ENCODE measurements at places on chromosomes 11 and 22.

- no peak for DNase-seq
Observed at GRCh38 chr11:11268119-11268518, 84.9 kb downstream of the CSNK2A3 start.

DNA sequence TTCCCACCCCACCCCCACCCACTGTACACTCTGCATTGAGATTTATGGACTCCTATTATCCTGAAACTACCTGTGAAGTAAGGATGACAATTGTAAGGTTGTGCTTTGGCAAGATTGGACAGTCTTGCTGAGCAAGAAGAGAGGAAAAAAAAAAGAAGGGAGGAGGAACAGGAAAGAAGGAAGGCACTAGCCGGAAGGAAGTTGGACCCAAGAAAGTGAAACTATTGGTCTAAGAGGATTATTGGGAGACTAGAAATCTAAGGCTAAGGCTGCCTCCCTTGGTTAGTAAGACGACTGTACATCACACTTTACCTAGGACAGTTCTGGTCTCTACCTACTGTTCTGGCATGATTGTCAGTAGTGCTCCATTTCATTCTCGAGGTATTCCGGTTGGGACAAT, 12.1 kb upstream of the TRIM44 start:
- DNase-seq, result no peak

- no peak for DNase-seq
Observed at GRCh38 chr22:31790240-31790639, 36.4 kb downstream of the DEPDC5 start.

- DNase-seq, result no peak
Observed at GRCh38 chr11:84264066-84264465, 977.9 kb upstream of the CCDC90B start.

GRCh38 chr11:4577761-4578160, 3.8 kb upstream of the OR52I2 start:
- DNase-seq, result no peak

GRCh38 chr11:62456630-62457029, 37.8 kb downstream of the SCGB1A1 start:
- no peak for DNase-seq

DNA sequence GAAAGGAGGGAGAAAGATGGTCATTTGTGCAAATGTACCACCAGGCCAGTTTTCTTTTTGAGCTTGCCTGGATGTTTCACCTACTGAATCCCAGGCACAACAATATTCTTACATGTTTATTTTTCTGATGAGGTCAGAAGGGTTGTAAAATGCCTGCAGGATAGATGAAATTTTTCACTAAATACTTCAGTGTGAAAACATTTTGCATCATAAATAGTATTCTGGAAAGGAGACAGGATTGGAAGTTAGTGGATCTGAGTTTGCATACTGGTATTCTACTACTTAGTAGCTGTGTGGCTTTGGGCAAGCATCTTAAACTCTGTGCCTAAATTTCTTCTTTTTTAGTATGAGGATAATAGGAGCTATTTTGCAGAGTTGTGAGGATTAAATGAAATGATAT, 24.8 kb downstream of the RNF169 start:
- no peak for DNase-seq

- DNase-seq, result no peak
Observed at GRCh38 chr22:30573594-30574094, 821 bp downstream of the GAL3ST1 start.

DNA sequence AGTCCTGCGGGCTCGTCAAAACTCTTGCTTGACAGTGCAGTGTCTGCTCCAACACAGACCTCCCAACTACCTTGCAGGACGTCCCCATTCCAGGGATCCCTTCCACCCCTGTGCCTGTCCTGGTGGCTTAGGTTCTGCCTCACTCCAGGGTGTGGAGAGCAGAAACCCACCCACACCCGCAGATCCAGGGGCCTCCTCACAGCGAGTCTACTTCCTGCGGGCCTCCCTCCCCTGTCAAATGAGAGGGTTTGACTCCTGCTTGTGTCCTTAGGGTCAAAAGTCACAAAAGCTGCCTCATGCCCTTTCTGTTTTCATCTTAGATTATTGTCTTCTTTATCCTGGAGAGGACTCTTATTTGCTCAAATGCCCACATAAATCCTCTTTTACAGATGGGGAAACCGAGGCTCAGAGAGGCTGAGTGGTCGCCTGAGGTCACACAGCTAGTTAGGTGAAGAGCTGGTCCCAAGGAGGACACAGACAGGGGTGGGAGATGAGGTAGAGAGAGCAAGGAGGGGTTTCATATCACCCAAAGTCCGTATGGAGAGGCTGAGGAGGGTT, 81.1 kb upstream of the KCNQ1OT1 start:
- no peak for DNase-seq

DNA sequence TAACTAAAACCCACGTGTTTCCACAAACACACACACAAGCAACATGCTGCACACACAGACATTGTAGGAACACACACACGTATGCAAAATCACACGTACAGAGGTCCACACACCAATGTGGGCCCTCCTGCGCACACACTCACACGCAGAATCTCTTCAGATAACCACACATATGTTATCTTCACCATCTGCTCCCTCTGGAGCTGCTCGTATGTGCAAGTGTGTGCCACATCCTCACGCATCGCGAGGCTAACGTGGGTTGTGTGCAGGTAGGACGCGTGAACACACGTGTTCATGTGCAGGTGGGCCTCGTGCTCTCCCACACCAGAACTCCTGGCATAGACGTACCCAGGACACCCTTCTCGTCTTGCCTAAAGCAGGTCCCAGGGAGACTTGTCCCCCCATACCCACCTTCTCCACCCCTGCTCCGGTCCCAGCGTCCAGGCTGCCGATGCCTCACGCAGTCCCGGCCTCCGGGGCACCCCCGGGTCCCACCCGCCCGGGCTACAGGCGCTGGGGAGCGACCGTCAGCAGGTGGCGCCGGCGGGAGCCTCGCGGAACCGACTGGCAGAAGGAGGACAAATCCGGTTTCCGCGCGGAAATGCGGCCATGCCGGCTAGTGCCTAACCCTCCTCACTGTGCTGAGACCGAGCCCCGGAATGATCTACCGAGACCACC, 10.3 kb upstream of the IGSF9B start:
- no peak for DNase-seq

- DNase-seq, result no peak
Observed at GRCh38 chr11:44752713-44753112, 26.0 kb downstream of the TSPAN18 start.

DNA sequence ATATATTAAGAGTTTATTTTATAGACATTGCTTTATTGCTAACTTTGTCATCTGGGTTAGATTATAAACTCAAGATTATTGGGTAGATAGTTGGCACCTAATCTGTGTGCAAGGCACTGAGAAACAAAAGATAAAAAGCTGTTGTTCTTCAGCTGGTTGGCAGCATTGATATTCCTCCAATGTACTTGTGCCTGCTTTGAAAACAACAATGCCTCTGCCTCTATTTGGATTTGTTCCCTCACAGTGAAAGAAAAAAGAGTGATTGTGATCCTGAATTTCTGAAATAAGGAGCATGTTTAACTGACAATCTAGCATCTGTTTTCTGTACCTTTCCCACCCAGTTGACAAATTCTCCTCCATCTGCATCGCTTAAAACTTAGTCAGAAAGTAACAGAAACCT, 98.3 kb downstream of the TYR start:
- no peak for DNase-seq

GRCh38 chr11:57703341-57703740, 8.7 kb downstream of the MED19 start:
- DNase-seq, result no peak

GRCh38 chr22:17234144-17234623, 14.9 kb upstream of the ADA2 start:
- DNase-seq, result no peak

DNA sequence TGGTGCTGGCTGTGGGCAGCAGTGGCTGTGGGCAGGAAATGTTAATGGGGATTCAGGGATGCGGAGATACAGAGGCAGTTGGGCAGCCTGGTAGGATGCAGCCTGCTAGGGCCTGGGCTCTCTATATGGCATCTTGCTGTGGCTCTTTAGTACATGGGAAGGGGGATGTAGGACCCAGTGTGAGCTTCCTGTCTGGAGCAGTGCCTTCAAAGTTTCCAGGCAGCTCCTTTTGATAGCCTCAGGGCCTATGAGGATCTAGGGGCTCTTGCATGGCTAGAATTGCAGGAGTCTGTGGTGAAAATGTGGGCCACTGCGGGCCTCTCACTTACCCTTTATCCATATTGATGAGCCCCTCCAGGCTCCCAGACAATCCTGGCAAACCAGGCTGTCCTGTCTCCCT, 213.2 kb upstream of the SNX19 start:
- no peak for DNase-seq

- no peak for DNase-seq
Observed at GRCh38 chr11:35118906-35119305, 20.1 kb upstream of the CD44 start.

DNA sequence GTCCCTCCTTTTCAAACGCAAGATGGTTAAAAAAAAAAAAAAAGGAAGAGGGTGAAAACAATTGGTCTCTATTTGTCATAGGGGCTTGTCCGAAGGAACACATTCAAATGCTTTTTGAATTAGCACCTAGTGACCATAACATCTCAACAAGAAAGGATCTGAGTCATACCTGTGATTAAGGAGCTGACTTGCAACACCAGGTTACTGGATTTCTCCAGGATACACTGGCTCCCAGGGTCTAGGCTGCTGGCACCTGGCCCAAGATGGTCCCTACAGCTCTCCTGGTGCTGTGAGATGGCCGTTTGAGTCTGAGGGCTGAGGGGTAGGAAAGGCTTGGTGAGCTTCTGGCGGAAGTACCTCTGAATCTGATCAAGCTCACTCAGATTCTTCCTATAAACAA, 28.4 kb upstream of the UCP3 start:
- no peak for DNase-seq

GRCh38 chr22:39984746-39985145, 10.0 kb upstream of the FAM83F start:
- DNase-seq, result no peak

DNA sequence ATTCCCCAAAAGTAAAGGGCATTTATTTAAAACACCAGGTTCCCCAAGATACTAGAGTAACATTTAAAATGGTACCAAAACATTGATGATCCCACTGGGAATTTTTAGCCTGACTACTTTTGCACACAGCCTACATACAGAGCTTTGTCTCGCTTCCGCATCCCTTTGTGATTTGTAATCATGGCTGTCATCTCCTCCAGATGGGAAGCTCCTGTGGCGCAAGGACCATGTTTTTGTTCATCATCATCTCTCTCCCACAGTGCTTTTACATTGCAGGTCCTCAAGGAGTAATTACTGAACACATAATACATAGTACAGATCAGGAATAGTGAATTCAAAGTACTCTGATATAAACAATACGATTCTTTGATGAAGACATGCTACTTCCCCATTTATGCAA, 231.2 kb upstream of the MTNR1B start:
- no peak for DNase-seq

GRCh38 chr11:119179983-119180382, 5.3 kb upstream of the NHERF4 start:
- DNase-seq, result no peak

DNA sequence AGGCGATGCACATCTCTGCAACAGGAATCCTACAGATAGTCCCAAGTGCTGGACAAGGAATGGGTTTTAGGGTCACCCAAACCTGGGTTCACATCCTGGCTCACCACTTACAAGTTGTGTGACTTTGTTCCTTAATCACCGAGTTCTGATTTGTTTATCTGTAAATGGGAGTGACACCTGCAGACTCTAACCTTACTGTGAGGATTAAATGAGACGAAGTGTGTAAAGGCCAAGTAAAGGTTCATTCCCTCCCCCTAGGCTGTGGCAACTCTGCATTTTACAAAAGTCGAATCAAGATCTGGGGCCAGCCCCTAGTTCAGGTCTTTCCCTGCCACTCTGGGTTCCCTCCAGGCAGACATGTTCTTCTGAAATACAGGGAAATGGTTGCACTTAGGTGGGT, 34.9 kb downstream of the SERPINH1 start:
- DNase-seq, result no peak

DNA sequence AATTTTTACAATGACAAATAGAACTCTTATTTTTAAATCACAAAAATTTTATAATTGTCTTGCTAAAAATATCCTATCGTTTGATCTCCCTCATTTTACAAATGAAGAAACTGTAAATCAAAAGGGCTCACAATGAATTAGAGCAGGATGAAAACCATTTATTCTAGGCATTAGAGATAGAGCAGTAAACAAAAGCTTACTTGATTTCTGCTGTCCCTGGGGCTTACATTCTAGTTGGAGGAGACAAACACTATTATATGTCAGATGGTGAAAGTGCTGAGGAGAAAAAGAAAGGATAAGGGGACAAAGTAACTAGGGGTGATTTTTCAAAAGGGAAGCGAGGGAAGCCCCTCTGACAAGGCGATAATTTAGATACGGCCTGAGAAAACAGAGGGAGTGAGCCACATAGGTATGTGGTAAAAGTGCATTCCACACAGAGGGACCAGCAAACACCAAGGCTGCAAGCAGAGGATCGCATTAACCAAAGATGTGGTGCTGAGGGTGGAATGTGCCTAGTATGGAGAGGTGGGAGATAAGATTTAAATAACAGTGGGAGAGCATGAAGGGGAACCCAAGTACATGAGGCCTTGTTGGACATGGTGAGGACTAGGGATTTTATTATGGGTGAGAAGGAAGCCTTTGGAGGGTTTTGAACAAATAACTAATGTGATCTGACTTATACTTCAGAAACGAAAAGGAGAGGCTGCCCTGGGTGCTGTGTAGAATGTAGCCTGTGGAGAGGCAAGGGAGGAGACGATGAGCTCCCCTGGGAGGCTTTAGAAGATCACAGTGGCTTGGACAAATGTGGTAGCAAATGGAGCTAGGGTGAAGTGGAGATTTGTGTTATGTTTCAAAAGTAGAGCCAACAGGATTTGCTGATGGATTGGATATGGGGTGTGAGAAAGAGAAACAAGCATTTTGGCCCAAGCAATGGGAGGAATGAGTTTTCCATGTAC, 62.1 kb downstream of the PDHX start:
- DNase-seq, result no peak

DNA sequence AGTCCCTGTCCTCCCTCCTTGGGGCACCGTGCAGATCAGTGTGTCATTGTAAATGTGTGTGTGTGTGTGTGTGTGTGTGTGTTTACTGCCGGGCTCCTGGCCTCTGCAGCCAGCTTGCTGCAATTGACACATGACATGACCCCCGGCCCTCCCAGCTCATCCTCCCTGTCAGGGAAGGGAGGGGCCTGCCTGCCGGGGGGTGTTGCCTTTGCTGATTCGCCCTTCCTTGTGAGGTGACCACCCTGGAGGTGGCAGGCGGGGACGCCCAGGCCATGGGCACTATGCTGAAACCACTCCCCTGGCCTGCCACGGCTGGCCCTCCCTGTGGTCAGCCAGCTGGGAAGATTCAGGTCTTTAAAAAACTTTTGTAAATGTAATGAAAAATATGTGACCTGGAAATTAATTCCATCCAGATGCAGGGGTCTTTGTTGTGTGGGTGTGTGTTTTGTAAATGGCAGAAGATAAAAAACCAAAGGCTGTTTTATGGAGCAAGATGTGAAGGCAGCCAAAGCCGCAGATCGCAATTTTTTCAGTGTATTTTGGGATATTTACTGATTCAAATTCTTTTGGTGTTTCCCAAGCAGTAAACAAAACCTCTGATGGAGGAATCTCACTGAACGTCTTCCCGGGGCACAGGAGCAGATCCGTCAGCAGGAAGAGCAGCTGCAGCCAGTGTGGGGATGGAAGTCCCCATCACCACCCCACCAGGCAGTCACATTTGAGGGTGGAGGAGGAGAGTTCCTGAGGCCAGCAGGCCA, 23.2 kb downstream of the SHISAL1 start:
- no peak for DNase-seq

GRCh38 chr11:80621871-80622270, 1181.0 kb upstream of the TENM4 start:
- no peak for DNase-seq

GRCh38 chr11:73141031-73141308, 1.1 kb downstream of the FCHSD2 start:
- no peak for DNase-seq

- no peak for DNase-seq
Observed at GRCh38 chr11:29224739-29225384, 792.0 kb downstream of the KCNA4 start.

Data from NCI-H1694 treated with DMSO at 0.1 percent for 48 hours (cell line).